ENCODE measurements at places on chromosomes 4 and X. TPM values are rescaled to one million over a fixed set of nuclear protein-coding genes. Genes with fewer than 3 reads are reported as not detected.
A peak's percentile ranks its signal among the peaks of the same experiment; 100 is the strongest.

DNA sequence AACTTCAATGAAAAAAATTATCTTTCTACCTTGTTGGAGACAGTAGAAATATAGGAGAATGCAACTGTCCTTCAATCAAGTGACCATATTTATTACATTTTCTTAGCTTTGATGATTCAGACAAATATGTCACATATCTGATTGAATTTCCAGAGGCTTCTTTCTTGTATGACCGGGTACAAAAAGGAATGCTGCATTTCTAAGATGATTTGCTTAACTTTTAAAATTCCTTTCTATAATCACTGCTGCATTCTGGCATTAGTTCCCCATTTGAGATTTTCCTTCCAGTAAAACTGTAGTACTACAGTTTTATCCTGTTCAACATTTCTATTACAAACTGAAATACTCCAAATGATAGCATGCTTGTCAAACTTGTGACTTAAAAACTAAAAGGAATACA, 5.2 kb downstream of the MFSD8 start:
- no peaks in the 10 kb centered on the region for H3K27me3 ChIP-seq
- DNase-seq, result no peak
- no peak overlapping the region for H3K27ac ChIP-seq
- H3K4me1 ChIP-seq, result no peaks in the 10 kb centered on the region
- no peak overlapping the region for H3K4me3 ChIP-seq

GRCh38 chr4:67250131-67250896, 295.0 kb downstream of the CENPC start:
- no peaks in the 10 kb centered on the region for H3K4me1 ChIP-seq
- H3K36me3 ChIP-seq, result no peaks in the 10 kb centered on the region
- no peak overlapping the region for H3K27ac ChIP-seq
- DNase-seq, result no peak
- H3K4me3 ChIP-seq, result no peak overlapping the region

- no peak overlapping the region for H3K4me3 ChIP-seq
- H3K36me3 ChIP-seq, result no peaks in the 10 kb centered on the region
- DNase-seq, result no peak
- H3K27me3 ChIP-seq, result no peaks in the 10 kb centered on the region
- H3K27ac ChIP-seq, result no peak overlapping the region
Observed at GRCh38 chrX:135453381-135453780, 31.6 kb downstream of the SMIM10L2A start.

- no peak overlapping the region for H3K4me3 ChIP-seq
- H3K36me3 ChIP-seq, result no peaks in the 10 kb centered on the region
- no peaks in the 10 kb centered on the region for H3K27me3 ChIP-seq
- H3K27ac ChIP-seq, result peak overlapping the region; percentile 28
- DNase-seq, result no peak
- peaks cover 18% of the 10 kb centered on the region for H3K4me1 ChIP-seq
Observed at GRCh38 chr4:156949373-156949814, 22.2 kb downstream of the PDGFC start.

GRCh38 chr4:76055016-76055415, 19.1 kb upstream of the CXCL11 start:
- DNase-seq, result no peak
- no peak overlapping the region for H3K27ac ChIP-seq
- no peaks in the 10 kb centered on the region for H3K36me3 ChIP-seq
- no peaks in the 10 kb centered on the region for H3K4me1 ChIP-seq

- no peak for DNase-seq
- H3K27ac ChIP-seq, result no peak overlapping the region
- no peaks in the 10 kb centered on the region for H3K36me3 ChIP-seq
- no peaks in the 10 kb centered on the region for H3K4me1 ChIP-seq
Observed at GRCh38 chr4:14169460-14169859, 541.9 kb upstream of the BOD1L1 start.

DNA sequence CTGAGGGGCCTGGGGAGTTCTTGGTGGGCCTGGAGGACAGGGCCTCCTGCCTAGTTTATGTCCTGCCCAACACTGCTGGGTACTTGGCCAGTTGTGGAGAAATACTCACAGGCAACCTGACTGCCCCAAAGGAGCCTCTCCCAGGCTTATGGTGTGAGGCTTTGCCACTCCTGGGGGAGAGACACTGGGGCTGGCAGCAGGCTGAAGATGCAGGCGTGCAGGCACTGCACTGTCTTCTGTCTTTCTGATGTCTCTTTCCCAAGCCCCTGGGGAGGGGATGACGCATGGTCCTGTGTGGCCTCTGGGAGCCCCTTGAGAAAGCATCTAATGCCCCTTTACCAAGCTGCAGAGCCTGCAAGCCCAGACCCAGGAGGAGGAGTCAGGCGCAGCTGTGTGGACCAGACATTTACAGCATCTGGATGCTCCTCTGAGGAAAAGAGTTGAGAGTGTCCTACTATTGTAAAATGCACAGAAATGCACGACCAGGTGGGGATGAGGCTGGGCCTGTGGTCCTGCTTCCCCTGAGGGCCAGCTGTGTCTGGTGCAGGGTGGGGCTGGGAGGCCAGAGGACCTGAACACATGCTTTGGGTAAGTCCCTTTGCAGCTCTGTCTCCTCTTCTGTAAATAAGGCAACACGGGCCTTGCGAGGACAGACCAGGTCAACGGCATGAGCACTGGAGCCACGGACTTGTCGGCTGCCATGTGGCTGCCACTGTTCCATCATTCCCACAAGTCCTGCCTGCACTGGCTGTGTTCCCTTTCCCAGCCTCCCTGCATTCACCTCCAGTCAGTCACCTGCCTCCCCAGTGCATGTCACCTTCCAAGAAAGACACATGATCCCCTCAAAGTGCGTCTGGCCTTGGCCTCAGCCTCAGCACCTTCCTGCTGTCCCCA, 8.4 kb downstream of the TMEM271 start:
- no peaks in the 10 kb centered on the region for H3K27me3 ChIP-seq
- no peaks in the 10 kb centered on the region for H3K36me3 ChIP-seq
- DNase-seq, result no peak
- H3K4me3 ChIP-seq, result no peak overlapping the region

MAGEB17 gene
- total RNA-seq, result not detected
